ENCODE measurements at places on chromosomes 12 and 14. TPM values are rescaled to one million over a fixed set of nuclear protein-coding genes. Genes with fewer than 3 reads are reported as not detected.

- no peak for DNase-seq
Measured at GRCh38 chr12:43848786-43849185, 12.9 kb downstream of the TMEM117 start.

DNA sequence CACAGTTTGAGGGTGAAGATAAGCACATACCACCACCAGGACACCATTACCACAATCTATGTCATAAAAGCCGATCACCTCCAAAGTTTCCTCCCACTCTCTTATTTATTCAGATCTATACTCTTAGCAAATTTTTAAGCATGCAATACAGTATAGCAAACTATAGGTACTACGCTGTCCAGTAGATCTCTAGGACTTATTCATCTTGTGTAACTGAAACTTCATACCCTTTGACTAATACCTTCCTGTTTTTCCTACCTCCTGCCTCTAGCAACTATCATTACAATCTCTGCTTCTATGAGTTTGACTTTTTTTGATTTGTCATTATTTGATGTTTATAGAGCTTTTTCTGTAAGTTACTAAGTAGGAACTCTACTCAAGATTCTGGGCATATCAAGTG, 84.5 kb upstream of the MANSC4 start:
- DNase-seq = no peak

DNA sequence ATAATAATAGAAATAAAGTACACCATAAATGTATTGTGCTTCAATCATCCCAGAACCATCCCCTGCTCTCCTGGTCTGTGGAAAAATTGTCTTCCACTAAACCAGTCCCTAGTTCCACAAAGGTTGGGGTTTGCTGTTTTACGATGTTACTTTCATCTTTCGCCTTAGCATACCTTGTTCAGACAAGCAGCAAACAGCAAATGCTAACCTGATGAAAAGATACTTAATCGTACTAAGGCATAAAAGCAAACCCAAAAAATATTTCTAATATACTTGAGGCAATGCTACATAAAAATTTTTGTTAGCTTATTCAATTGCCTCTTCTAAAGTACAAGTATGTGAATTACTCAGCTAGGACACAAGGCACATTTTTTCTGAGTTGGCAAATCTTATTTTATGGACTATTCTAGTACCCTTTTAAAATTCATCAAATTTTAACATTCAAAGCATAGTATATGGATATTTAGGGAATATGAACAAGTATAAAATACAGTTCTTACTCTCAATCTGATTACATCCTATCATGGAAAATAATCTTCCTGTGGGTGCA, 97.1 kb upstream of the PLEKHG7 start:
- no peak for DNase-seq

DNA sequence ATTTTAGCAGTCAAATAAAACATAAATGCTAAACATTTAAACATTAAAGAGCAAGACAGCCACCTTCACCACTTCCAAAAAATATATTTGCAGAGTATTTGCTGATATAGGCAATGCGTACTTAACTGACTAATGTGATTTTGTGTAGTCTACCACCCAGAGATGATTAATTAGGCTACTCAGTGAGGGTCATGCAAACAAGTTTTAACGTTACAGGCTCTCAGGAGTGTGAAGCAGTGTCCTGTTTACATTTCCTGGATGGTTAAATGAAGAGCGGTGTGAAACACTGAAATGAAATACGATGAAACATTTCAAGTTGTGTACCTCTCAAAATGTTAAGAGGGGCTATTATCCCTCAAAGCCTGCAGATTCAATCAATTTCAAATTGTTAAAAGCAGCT, 165.8 kb upstream of the LRIG3 start:
- no peak for DNase-seq

PRIMA1 gene
- 1.2 TPM for total RNA-seq

DNA sequence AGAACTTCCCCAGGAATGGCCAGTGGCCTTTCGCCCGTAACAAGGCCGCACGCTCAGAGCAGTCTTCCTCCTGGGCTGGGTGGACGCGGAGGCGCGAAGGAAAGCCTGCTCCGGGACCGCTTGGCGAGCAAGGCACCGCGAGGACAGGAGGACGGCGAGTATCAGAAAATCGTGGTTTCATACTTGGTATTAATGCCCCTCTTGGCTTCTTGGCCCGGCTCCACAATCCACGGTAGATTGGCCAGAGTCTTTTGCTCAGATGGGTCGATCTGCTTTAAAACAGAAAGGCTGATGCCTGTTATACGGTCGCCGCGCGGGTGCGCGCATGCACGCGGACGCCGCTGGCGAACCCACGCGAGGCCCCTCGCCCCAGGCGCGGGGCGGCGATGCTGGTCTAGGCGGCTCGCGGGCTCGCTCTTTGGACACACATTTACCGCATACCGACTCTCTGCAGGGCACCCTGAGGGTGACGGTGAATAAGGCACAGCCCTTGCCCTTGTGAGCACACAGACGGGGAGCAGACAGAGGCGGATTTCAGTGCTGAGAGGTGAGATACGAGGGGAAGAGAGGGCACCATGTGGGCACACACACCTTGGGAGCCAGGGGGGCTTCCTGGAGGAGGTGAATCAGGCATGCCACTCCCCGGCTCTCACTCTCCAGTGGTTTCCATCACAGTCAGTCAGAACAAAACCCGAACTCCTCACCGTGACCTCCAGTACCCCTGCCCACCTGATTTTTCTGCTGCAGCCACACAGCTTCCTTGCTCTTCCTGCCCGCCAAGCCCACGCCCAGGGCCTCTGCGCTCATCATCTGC, 100.7 kb downstream of the APAF1 start:
- DNase-seq = peak; percentile 69

GRCh38 chr12:111056618-111057521, 136.5 kb upstream of the MYL2 start:
- DNase-seq = no peak
